ENCODE measurements at places on chromosomes 3 and 15. TPM values are rescaled to one million over a fixed set of nuclear protein-coding genes. Genes with fewer than 3 reads are reported as not detected.

EDC3 gene
- total RNA-seq, result 18.8 TPM

ISL2 gene
- total RNA-seq, result not detected

CLEC3B gene
- total RNA-seq, result 137 TPM

GNAT1 gene
- total RNA-seq, result not detected

EFCAB12 gene
- 0.63 TPM for total RNA-seq

CPN2 gene
- not detected for total RNA-seq

ST8SIA2 gene
- total RNA-seq, result not detected

LIPH gene
- total RNA-seq, result 0.30 TPM

PRTG gene
- total RNA-seq, result 2.6 TPM

ZIC1 gene
- not detected for total RNA-seq

DNA sequence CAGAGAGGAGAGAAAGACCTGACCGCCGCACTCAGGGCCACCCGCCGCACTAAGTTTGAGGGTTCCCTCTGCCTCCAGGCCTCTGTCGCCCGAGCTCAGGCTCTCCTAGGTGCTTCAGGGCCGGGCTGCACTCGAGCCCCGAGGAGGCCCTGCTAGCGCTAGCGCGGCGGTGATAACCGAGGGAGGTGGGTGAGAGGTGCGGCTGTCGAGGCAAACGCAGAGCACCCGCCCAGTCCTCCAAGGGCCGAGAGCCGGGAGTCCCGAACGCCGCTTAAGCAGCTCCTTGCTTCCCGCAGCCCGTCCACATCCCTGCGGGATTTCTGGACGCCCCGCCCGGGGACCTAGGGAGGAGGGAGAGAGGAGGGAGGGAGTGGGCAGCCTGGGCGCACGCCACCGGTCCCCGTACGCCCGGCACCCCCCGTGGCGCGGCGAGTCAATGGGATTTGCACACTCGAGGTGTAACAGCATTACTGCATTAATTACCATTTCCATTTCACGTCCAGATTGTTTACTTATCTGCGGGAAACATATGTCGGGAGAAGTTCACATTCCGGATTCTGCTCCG is 6.8 kb downstream of the SOX14 start:
- H3K27ac ChIP-seq, result no peak overlapping the region
- no peaks in the 10 kb centered on the region for H3K36me3 ChIP-seq
- peaks cover 22% of the 10 kb centered on the region for H3K4me1 ChIP-seq
- peak overlapping the region; percentile 13 for H3K4me3 ChIP-seq
- H3K27me3 ChIP-seq, result no peaks in the 10 kb centered on the region
- DNase-seq, result no peak

DNA sequence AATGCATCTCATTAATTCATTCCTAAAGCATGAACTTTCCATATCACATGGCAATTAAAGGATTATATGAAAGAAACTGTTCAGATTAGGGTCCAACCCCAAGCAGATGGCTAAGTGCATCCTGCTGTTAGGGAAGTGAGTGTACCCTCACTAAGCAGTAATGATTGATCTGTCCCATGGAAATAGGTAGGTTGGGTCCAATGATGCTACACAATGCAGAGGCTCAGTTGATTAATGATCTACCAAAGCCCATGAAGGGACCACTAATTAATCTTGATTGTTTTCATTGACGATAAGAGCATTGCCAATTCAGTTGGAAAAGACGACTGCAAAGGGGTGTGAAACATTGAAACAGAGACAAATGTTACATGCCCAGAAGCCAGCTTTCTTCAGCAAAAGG is 194.5 kb upstream of the LRTM1 start:
- H3K4me1 ChIP-seq, result no peaks in the 10 kb centered on the region
- no peaks in the 10 kb centered on the region for H3K27me3 ChIP-seq
- H3K36me3 ChIP-seq, result no peaks in the 10 kb centered on the region
- DNase-seq, result no peak

DNA sequence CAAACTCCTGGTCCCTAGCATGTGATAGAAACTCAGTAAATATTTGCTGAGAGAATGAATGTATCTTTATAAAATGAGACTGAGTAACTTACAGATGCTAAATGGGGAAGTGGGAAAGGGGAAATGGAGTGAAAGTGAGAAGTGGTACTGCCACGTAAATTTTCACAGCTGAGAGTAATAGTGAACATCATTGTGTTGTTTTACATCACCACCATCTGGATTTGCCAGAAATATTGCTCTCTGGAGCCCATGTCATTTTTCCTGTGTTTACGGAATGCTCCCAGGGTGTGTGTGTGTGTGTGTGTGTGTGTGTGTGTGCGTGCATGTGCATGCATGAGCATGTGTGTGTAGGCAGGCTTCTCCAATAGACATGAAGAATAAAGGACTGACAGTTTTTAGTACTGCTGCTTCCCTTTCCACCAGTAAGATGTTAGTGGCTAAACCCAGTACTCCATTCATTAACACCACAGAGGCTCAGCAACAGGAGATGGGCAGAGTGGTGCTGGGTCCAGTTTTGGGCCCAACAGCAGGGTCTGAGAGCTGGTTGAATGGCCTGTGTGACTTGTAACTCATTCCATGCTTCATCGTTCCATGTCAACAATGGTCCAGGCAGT is 57.3 kb downstream of the DIPK2A start:
- no peaks in the 10 kb centered on the region for H3K36me3 ChIP-seq
- no peaks in the 10 kb centered on the region for H3K4me1 ChIP-seq
- no peak for DNase-seq
- H3K27ac ChIP-seq, result no peak overlapping the region
- H3K4me3 ChIP-seq, result no peak overlapping the region

GRCh38 chr3:171419457-171419856 is 40.7 kb downstream of the TNIK start:
- DNase-seq, result no peak
- no peaks in the 10 kb centered on the region for H3K36me3 ChIP-seq
- H3K27ac ChIP-seq, result no peak overlapping the region
- no peaks in the 10 kb centered on the region for H3K4me1 ChIP-seq

GRCh38 chr3:53525765-53526703 is 31.6 kb downstream of the CACNA1D start:
- no peaks in the 10 kb centered on the region for H3K27me3 ChIP-seq

- DNase-seq, result peak; percentile 26
- H3K27ac ChIP-seq, result peak overlapping the region; percentile 53
- no peak overlapping the region for H3K4me3 ChIP-seq
- H3K4me1 ChIP-seq, result no peaks in the 10 kb centered on the region
- no peaks in the 10 kb centered on the region for H3K27me3 ChIP-seq
- H3K36me3 ChIP-seq, result no peaks in the 10 kb centered on the region
Observed at GRCh38 chr15:61155741-61156700, 73.1 kb downstream of the RORA start.

GRCh38 chr3:58522759-58523425 is 14.1 kb downstream of the ACOX2 start:
- no peak overlapping the region for H3K4me3 ChIP-seq
- peaks cover 100% of the 10 kb centered on the region for H3K36me3 ChIP-seq
- no peaks in the 10 kb centered on the region for H3K27me3 ChIP-seq
- DNase-seq, result no peak
- H3K27ac ChIP-seq, result no peak overlapping the region

DNA sequence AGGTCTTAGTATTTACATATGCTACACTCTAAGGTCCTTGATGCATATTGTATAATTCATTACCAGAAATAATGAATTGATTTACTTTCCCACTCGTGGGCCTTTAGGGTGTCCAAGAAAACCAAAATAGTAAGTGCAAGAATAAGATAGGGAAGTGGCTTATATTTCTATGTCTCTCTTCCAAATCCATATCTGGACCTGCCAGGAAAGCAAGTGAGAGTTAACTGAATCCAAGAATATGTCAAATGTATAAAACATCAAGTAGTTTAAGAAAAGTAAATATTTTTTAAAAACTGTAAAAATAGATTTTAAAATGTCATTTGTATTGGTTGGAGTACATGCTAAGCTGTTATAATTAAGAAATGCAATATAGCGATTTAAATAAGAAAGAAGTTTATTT is 1072.1 kb downstream of the OTOL1 start:
- no peaks in the 10 kb centered on the region for H3K4me1 ChIP-seq
- H3K27me3 ChIP-seq, result no peaks in the 10 kb centered on the region
- H3K27ac ChIP-seq, result no peak overlapping the region
- H3K4me3 ChIP-seq, result no peak overlapping the region

DNA sequence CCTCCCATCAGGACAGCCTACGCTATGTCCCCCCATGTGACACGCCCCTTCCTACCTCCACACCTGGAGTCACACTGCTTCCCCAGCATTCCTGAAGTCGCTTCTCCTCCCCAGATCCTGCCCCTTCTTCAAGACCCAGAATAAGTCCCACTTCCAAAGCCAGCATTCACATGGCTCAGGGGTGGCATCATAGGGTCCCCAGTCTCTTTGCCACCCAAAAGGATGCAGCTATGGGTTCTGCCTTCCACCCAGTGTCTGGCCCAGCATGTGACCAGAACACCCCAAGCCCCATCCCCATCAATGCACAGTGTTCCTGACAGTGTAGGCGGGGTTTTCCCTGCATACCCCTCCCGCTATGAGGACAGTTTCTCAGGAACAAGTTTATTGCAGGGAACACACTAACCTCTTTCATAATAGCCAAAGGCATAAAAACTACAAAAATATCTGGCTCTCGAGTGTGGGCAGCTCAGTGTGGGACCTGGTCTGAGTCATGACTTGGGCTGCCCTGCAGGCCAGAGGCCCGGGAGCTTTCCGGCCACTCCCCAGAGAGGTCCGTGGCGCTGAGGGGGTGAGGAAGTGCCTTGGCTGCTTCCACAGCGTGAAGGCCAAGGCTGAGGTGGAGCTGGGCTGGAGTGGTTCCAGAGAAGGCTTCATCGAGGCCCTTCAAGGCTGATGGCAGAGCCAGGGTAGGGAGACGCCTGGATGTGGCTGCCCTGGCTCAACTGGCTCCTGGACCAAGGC is 5.8 kb downstream of the ISLR start:
- peak; percentile 40 for DNase-seq
- no peak overlapping the region for H3K4me3 ChIP-seq
- H3K36me3 ChIP-seq, result peaks cover 4% of the 10 kb centered on the region
- peak overlapping the region; percentile 75 for H3K27ac ChIP-seq
- peaks cover 38% of the 10 kb centered on the region for H3K4me1 ChIP-seq

DNA sequence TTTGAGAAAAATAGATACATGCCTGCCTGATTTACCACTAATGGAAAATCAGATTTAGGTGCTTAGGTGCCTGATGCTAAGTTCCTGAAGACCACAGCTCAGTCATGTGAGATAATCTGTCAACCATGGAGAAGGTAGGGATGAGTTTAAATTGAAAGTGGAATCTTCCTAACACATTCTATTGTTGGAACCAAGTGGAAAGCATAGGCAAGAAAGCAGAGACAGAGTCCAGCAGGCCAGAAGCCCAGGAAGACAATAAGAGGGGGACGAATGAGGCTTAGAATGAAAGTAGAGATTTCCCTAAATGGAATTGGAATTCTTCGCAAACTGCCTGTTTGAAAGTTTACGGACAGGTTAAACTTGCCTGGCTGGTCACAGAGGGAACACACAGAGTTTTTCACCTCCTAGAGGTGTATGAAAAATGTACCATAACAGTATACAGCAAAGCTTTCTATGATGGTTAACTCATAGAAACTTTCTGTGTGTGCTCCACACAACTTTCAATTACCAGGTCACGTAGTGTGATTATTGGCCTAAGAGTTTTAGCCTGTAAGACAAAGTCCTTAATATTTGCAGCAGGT is 453.8 kb upstream of the KCNMB2 start:
- H3K27ac ChIP-seq, result no peak overlapping the region
- H3K4me3 ChIP-seq, result no peak overlapping the region
- H3K4me1 ChIP-seq, result no peaks in the 10 kb centered on the region
- no peaks in the 10 kb centered on the region for H3K27me3 ChIP-seq
- no peak for DNase-seq

DNA sequence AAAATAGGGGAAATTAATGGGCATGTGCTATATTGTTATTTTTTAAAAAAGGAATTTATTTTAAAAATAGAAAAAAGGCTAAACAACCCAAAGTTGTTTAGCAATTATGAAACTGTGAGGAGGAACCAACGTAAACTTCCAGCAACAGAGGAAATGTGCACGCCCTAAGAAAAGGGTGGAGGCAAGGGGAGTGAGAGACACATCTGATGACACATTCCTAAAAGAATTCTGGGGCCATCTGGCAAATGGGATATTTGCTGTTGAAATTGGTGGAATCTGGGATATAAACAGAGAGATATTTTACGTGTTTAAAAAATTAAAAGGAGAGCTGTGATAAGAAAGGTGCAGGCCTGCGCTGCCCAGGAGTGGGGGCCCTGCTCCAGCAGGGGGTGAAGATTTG is 50.8 kb upstream of the MUC13 start:
- no peaks in the 10 kb centered on the region for H3K4me1 ChIP-seq
- DNase-seq, result no peak
- H3K36me3 ChIP-seq, result no peaks in the 10 kb centered on the region

DNA sequence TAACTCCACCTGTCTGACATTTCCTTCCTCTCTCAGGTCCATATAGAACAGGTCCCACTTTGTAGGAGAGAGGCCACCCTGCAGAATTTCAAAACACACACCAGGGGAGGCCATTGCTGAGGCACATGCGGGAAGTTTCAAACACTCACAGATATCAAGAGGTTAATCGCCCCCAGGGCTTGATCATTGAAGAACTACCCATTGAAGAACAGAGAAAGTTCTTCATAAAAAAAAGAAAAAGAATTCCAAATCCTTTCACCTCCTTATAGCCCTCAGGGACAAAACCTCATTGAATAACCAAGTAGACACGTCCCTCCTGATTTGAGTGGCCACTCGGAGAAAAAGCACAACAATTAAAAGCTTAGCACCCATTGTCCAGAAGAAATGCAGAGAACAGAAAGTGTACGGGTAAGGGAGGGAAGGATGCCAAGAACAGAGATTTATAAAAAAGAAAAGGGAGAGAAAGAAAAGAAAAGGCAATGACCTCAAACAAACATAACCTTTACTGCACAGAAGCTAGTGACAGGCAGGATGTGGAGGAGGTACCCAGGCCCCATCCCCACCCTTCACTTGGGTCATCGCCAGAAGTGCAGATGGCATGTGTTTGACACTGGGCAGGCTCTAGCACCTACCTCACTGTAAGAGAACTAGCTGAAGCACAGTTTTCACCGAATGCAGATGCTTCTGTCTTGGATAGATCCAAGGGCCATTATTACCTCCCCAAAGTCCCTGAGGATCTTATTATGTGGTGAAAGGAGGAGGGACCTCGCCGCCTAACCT is 112.3 kb upstream of the HES1 start:
- no peaks in the 10 kb centered on the region for H3K27me3 ChIP-seq
- no peaks in the 10 kb centered on the region for H3K4me1 ChIP-seq
- H3K27ac ChIP-seq, result no peak overlapping the region

DNA sequence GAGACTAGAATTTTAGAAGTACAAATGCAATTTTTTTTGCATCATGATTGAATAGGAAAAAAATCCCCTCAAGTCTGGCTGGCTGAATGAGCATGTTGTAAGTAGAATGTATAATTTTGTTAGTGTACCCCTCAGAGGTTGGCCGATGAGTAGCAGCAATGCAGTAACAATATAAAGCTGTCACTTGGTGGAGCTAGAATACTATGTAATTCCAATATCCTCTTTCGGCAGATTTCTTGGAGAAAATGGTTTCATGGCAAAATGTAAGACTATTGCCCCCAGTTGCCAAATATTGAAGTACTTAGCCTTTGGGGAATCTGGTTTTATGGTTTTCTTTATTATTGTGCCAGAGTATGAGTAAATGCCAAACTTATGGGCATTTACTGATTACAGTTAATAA is 39.8 kb upstream of the SGO1 start:
- DNase-seq, result no peak
- no peaks in the 10 kb centered on the region for H3K36me3 ChIP-seq
- no peak overlapping the region for H3K27ac ChIP-seq
- H3K27me3 ChIP-seq, result no peaks in the 10 kb centered on the region
- no peak overlapping the region for H3K4me3 ChIP-seq

All from tibial nerve (tissue), 4 donors.